ENCODE measurements at places on chromosomes 12 and 14. TPM values are rescaled to one million over a fixed set of nuclear protein-coding genes. Genes with fewer than 3 reads are reported as not detected.

TAS2R31 gene
- total RNA-seq, result 7.0 TPM

SRGAP1 gene
- total RNA-seq, result 14.8 TPM

CLEC6A gene
- total RNA-seq, result not detected

DNA sequence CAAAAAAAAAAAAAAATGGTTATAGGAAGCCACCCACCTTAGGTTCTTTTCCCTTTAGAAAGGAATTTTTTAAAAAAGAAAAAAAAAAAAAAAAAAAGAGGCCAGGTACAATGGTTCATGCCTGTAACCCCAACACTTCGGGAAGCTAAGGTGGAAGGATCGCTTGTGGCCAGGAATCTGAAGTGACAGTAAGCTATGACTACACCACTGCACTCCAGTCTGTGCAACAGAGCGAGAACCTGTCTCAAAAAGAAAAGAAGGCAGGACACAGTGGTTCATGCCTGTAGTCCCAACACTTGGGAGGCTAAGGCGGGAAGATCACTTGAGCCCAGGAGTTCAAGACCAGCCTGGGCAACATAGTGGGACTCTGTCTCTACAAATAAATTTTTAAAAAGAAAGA is 36.0 kb downstream of the SPTLC2 start:
- no peak for DNase-seq
- H3K4me3 ChIP-seq, result no peak overlapping the region
- no peak overlapping the region for H3K27ac ChIP-seq
- H3K4me1 ChIP-seq, result peaks cover 12% of the 10 kb centered on the region

AMDHD1 gene
- 4.4 TPM for total RNA-seq

DNA sequence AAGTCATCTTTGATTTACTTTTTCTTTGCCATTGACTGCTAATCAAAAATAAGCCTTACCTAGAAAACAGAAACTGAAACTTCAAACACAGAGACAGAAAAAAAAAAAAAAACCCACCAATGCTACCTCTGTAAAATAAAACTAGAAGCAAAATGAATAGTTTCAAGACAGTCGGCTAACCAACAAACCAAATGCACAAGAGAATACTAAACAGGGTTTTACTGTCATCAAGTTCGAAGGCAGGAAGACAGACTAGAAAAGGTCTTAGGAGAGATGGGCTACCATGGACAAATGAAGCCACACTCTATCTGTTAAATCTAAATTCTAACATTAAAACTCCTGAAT is 59.5 kb downstream of the SEL1L start:
- no peaks in the 10 kb centered on the region for H3K27me3 ChIP-seq
- H3K27ac ChIP-seq, result peak overlapping the region; percentile 53
- H3K36me3 ChIP-seq, result peaks cover 12% of the 10 kb centered on the region
- DNase-seq, result no peak
- H3K4me3 ChIP-seq, result no peak overlapping the region
- peaks cover 35% of the 10 kb centered on the region for H3K4me1 ChIP-seq

- H3K27me3 ChIP-seq, result no peaks in the 10 kb centered on the region
- H3K36me3 ChIP-seq, result no peaks in the 10 kb centered on the region
- H3K27ac ChIP-seq, result no peak overlapping the region
- H3K4me1 ChIP-seq, result no peaks in the 10 kb centered on the region
Measured at GRCh38 chr12:43198608-43199007, 353.4 kb downstream of the ADAMTS20 start.

RERGL gene
- not detected for total RNA-seq

GRCh38 chr12:2287589-2287988 is 234.8 kb downstream of the CACNA1C start:
- H3K4me3 ChIP-seq, result no peak overlapping the region
- no peaks in the 10 kb centered on the region for H3K4me1 ChIP-seq
- no peak for DNase-seq
- H3K27me3 ChIP-seq, result no peaks in the 10 kb centered on the region
- H3K36me3 ChIP-seq, result no peaks in the 10 kb centered on the region
- H3K27ac ChIP-seq, result no peak overlapping the region

RTL1 gene
- not detected for total RNA-seq

DNA sequence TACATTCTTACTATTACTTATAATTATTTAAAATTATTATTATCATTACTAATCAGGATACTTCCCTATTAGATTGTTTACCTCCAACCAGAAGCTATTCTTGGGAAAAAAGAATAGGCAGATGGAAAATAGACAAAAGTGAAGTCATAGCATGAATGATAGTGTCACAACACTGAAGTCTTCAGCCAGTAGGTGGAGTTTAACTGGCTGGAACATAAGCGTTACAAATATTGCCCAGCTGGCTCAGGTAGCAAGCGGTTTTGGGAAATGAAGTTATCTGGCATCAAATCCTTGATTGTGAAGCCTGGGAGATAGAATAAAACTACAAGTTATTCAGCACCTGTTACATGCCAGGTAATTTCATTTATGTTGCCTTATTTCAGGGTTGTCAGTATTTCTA is 762.9 kb downstream of the C12orf50 start:
- no peaks in the 10 kb centered on the region for H3K36me3 ChIP-seq
- no peaks in the 10 kb centered on the region for H3K27me3 ChIP-seq
- H3K27ac ChIP-seq, result no peak overlapping the region
- DNase-seq, result no peak

PGF gene
- total RNA-seq, result 6.6 TPM

Measured in body of pancreas (tissue), 4 donors.